Natural killer cell (primary cell): ENCODE measurements at places on chromosomes 6 and 20. TPM values are rescaled to one million over a fixed set of nuclear protein-coding genes. Genes with fewer than 3 reads are reported as not detected.

DNA sequence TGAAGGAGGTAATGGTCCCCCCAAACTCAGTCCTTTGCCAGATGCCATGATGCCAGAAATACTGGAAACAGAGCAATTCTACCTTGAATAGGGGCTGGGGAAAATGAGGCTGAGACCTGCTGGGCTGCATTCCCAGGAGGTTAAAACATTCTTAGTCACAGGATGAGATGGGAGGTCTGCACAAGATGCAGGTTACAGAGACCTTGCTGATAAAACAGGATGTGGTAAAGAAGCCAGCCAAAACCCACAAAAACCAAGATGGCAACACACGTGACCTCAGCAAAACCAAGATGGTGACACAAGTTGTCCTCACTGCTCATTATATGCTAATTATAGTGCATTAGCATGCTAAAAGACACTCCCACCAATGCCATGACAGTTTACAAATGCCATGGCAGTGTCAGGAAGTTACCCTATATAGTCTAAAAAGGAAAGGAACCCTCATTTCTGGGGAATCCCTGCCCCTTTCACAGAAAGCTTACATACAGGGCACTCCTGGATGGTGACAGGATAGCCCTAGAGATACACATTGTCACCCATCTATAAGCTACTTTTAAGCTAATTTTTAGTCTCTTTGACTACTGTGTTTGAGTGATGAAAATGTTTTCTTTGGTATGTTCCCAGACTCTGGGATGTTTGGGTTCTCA lies 979.7 kb downstream of the TBC1D32 start:
- no peak for DNase-seq

DNA sequence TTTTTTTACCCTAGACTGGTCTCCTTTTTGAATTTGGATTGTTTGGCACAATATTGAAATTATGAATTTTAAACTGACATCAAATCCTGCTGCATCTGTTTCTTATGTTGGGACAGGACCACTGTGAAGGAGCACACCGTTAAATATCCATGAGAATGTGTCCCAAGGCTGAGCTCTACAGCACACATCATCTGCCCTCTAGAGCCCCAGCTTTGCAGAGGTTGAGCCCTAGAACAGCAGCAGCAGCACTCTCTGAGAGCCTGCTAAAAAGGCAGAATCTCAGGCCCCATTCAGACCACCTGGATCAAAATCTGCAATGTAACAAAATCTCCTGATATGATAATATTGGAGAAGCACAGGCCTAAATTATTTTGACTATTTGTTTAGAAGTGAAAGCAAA lies 192.1 kb upstream of the CCN2 start:
- DNase-seq = no peak

REM1 gene
- not detected for total RNA-seq

DNA sequence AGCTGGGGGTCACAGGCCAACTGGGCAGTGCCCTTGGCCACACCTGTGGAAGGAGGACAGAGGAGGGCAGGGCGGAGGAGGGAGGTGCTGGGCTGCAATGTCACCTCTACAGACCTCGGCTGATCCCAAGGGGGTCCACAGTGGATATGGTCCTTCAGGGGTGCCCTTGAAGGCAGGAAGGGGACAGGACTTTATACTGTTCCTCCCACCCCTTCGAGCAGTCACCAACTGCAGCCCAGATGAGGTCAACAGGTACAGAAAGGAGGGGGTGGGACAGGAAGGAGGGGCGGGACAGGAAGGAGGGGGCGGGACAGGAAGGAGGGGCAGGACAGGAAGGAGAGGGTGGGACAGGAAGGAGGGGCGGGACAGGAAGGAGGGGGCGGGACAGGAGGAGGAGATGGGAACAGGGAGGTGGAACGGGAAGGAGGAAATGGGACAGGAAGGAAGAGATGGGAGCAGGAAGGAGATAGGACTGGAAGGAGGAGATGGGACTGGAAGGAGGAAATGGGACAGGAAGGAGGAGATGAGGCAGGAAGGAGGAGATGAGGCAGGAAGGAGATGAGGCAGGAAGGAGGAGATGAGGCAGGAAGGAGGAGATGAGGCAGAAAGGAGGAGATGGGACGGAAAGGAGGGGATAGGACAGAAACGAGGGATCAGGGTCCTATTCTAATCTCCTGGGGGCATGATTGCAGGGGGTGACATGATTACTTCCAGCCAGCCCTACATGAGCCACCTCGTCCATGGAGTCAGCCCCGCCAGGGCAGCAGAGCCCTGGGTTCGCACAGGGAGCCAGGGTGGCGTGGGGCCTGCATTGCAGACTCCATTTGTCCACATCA lies 19.4 kb upstream of the MRGBP start:
- peak; percentile 79 for DNase-seq

DNA sequence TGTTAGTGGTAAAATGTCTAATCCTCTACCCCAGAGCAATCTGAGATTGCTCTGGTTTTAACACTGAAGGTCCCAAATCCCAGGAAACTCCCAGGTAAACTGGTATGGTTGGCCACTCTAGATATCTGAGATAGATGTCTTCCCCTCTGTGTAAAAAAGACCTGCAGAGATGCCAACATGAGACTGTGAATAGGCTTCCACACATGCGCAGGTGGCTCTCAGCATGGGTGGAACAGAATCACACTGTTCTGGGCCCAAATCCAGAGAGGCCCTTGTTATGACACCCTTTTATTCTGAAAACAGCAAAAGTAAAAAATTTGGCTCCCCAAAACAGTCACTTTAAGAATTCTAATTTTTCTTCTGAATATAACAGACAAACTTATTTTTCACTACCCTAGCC lies 88.7 kb upstream of the BMP5 start:
- DNase-seq = no peak

NFKBIE gene
- total RNA-seq = 56.4 TPM

C20orf144 gene
- total RNA-seq = 0.25 TPM

GRCh38 chr6:136303516-136303915 lies 13.9 kb upstream of the BCLAF1 start:
- DNase-seq = no peak

DNA sequence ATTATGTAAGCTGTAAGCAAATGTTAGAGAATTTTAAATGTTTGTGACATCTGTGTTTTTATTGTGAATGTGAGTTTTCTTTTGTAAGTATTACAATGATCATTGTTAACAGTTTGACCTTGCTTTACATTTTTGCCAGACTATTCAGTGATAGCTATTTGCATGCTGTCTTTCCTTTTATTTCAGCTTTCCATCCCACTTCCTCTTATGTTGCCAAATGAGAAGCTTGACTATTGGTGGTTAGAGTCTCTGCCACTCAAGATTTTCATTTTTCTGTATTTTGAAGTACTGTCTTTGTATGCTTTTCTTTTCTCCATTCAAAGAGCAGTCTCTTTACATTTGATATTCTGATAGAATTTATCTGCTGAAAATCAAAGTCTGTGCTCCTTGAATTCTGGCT lies 104.1 kb downstream of the PRIM2 start:
- no peak for DNase-seq

GRCh38 chr6:88008831-88009231 lies 38.8 kb upstream of the SPACA1 start:
- no peak for DNase-seq

SH3BGRL2 gene
- 5.8 TPM for total RNA-seq

MOG gene
- total RNA-seq = not detected

- no peak for DNase-seq
Measured at GRCh38 chr6:31467151-31467550, 30.8 kb upstream of the MICB start.
